ENCODE measurements at places on chromosomes 2 and 18.

GRCh38 chr2:142290931-142291330 lies 160.1 kb upstream of the LRP1B start:
- no peak for DNase-seq

DNA sequence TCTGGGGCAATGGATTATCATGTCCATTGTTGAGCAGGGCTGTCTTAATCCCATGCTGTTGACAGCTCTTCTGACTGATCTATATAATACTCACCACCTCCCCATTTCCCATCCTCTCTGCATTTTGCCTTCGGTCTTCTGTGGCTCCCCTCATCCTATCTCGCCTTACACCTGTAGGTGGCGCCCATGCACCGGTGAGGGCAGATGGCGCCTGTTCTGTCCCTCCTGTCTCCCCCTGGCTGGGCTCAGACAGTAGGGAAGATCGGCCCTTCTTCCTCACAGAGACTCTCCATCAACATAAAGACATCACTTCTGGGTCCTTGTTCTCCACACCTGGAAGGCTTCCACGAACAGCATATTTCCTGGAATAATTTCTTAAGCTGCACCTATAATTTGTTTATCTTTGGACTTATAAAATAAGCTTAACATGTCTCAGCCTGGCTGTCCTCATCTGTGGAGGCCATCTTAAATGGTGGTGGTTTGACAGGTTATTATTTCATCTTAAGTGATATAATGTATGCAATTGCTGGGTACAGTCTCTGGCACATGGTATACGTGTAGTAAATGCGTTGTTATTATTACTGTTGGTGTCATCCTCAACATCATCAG lies 10.9 kb upstream of the CDH20 start:
- DNase-seq = peak; percentile 73

- DNase-seq = no peak
Measured at GRCh38 chr2:146597291-146597690, 1247.5 kb upstream of the ACVR2A start.

DNA sequence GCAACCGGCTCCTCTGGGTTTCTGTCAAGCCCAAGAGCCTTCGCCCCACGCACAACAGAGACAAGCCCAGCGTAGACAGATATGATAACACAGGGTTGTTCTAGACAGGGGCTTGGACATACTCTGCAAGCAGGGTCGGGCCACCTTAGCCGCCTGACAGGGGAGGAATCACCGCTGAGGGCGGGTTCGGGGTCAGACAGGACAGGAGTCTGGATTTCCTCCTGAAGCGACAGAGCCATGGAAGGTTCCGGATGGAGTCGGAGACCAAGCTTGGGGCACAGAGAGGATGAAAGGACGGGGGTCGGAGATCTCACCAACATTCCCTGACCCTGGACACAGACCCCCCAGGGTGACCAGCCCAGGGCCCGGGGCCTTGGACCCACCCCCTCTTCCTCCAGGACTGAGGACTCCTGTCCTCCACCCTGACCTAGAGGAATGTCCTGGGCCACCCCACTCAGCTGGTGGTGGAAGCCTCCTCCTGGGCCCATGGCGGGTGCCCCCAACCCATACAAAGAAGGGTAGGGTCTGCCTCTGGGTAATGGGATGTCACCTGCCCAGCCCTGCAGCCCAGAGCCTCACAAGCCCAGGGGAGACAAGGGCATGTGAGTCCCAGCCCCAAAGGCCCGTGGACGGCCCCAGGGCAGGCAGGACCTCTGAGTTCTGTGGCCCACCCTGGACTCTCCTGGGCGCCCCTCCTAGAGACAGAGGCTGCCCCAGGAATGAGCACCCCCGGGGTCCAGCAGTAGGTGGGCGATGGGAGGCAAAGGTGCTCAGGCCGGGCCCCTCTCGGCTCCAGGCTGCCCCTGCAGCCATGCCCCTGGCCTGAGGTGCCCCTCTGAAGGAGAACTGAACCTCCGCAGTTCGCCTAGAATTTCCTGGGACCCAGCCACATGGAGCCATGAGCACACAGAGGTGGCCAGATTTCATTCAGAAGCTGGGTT lies 44.1 kb upstream of the GPC1 start:
- DNase-seq = peak; percentile 1

DNA sequence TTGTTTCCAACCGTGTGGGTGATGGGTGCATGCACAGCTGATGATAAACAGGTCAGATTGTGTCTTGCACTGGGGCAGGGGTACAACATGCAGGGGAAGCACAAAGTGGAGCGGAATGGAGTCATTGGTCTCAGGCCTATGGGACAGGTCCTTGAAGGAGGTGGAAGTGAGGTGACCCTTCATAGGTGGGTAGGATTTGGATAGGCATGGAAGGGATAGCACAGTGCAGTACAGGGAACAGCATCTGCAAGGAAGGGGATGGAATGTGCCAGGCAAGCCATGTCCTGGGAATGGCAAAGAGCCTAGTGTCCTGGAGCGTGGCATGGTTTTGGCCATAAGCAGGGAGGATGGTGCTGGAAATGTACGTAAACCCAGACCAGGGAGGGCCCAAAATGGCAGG lies 143.9 kb downstream of the CAPN13 start:
- no peak for DNase-seq

- no peak for DNase-seq
Measured at GRCh38 chr2:208122248-208122647, 2.1 kb downstream of the CRYGD start.

DNA sequence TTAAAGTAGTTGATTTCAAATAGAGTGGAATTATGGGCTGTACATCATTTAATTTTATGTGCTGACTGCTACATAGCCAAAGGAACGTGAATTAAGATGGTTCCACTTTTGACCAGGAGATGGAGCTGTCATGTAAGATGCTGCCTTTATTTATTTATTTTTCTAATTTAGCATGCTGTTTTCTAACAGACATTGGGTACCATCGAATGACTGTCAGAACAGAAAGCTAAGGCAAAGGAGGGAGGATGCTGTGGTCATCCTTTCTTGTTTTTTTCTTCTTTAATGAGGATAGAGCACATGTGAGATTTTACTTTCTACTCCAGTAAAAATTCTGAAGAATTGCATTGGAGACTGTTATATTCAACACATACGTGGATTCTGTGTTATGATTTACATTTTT lies at the start of gene SCN2A:
TSS of gene SCN2A (plus strand) at position 185 of the 400 bp plus-strand sequence. CDS start 56,410 bp downstream, outside the sequence.
- DNase-seq = no peak

DNA sequence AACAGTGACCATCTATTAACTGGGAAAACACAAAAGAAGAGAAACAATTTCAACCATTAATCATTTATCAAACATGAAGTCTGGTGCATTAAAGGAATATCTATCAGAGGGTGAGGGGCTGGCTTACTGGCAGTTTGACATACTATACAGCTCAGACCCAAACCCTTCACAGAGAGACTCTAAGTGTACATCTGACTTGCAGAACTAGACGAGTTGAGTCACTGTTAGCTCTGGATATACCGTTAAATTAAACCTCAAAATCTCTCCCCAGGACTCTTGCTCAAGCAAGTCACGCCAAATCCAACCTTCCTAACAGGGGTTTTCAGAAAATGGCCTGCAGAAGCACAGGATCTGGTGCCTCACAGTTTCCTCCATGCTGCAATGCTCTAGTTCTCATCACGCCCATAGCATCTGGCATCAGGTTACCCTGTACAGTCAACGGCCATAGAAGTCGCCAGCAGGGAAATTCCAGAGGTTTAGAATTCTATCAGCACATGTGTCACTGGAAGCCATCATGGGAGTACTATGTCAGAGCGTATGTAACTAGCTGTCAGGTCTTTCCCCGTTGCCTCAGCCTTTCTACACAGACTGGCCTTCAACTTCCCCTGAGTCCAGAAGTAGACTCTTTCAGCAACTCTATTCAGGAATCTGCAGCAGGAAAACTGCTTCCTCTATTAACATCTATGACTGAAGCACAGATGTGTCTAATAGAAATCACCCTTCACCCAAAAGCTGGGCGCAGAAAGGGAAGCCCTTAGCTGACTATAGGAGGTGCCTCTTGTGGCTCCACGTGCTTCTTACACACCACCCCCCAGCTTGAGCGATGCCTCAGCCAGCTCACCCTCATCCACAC lies 9.3 kb downstream of the TGOLN2 start:
- DNase-seq = peak; percentile 70

DNA sequence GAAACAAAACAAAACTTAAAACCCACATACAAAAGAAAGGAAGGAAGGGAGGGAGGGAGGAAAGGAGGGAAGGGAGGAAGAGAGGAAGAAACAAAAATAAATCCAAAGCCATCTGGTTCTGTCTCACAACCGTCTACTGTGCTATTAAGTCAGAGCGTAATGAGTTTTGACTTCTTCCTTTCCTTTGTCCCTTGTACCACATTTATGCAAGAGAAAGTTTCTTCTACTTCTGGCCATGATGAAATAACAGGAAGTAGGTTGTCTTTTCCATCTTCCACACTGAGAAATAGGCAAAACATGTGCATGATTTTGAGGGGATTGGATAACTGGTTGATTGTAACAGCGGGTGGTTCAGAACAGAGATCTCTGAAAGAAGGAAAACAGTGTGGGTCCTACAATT lies 121.4 kb downstream of the CTAGE1 start:
- DNase-seq = no peak

GRCh38 chr2:188833799-188834198 lies 140.4 kb upstream of the COL3A1 start:
- DNase-seq = no peak

- DNase-seq = no peak
Measured at GRCh38 chr2:45909677-45910191, 258.3 kb downstream of the PRKCE start.

GRCh38 chr2:60604486-60605064 lies 51.1 kb upstream of the BCL11A start:
- DNase-seq = no peak

DNA sequence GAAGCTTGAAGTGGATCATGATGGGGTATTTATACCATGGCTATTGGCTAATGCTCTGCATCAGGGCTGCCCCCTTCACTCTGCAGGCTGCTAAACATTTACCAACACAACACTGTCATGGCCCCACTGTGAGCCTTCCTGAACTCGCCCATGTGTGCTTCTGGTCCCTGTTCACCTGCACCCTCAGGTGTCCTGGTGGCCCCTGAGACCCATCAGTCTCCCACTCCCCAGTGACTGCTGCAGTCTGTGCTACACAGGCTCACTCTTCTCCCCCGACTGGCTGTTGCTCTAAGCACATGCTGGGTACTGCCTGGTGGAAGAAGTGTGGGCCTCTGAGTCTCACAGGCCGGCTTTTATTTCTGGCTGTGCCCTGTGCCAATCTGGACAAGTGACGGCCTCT lies 183.0 kb upstream of the HS6ST1 start:
- no peak for DNase-seq

DNA sequence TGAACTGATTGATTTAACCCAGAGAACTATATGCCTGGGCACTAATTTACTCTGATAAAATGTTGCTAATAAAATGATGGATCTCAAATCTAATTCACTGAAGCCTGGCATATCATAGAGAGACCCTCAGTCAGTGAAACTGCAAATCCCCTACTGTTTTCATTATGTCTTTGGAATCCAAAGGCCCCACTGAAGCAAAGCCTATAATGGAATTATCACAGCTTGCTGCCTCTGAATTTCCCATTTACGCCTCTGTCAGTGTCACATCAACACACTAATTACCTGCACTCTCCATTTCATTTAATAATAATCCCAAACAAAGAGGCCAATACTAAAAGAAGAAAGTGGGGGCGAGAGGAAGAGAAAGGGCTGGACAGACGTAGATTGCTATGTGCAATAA lies 470.9 kb downstream of the MBD2 start:
- DNase-seq = no peak

All from activated CD4-positive, alpha-beta T cell treated with anti-CD3 and anti-CD28 coated beads for 36 hours (primary cell).